ENCODE measurements at places on chromosomes 6 and 20.
A peak's percentile ranks its signal among the peaks of the same experiment; 100 is the strongest.

- DNase-seq, result no peak
Measured at GRCh38 chr6:36101691-36102090, 28.6 kb upstream of the MAPK13 start.

GRCh38 chr6:43054206-43054943 lies 724 bp upstream of the CUL7 start:
- DNase-seq, result no peak

DNA sequence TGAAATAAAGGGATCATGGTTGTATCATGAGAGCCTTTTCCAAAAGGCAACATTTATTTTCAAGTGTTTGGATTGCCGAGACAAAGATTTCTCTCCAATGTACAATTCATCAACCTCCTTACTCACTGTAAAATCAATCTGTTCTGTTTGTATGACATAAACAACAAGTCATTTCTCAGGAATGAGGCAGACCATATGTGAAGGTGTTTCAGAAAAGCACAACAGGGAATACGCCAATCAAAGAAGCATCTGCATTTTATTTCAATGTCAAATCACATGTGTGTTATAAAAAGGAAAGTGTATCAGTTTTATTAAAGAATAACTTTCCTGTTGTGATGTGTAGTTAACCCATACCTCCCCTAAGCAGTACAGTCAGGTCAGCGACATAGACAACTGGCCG lies 653.7 kb downstream of the TFAP2A start:
- DNase-seq, result no peak

- DNase-seq, result no peak
Measured at GRCh38 chr20:45372241-45372640, 5.9 kb downstream of the TP53TG5 start.

- DNase-seq, result peak; percentile 73
Measured at GRCh38 chr6:128696691-128697689, 176.6 kb upstream of the PTPRK start.

DNA sequence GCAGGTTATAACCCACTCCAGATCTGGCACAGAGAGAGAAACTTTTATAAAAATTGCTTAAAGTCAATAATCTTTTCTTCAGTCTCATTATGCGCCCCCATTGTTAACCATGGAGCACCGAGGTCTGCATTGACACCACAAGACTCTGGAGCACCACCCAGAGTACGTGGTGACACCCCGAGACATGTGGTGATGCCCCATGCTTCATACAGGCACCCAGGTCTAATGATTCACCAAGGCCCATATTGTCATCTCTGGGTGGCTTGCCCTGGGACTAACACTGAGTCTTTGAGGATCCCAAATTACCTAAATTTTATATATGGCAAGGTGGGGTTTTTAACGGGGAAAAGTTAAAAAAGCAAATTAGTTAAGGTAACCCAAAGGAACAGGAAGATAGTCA lies 31.1 kb downstream of the CD109 start:
- DNase-seq, result no peak
